ENCODE measurements at places on chromosomes 5 and 9.

GRCh38 chr5:36820900-36821299 lies 55.7 kb upstream of the NIPBL start:
- no peak for DNase-seq

GRCh38 chr9:75974016-75974766 lies 83.7 kb downstream of the PCSK5 start:
- no peak for DNase-seq

DNA sequence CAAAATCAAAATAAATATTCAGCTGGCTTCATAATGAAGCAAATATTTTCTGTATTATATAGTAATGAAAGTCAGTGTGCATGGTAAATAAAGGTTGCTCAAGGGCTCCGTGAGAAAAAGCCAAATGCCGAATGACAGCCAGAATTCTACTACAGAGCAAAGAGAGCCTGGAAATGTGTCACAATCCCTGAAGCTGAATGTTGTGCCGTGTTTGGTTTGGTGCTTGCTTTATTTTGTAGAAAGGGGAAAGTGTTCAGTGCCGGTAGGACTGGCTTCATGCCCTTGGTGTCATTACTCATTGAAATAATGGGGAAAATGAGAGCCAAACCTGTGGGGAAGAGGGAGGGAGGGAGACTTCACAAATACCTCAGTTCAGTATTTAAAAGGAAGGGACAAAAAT lies 26.8 kb upstream of the ADAMTSL1 start:
- no peak for DNase-seq

DNA sequence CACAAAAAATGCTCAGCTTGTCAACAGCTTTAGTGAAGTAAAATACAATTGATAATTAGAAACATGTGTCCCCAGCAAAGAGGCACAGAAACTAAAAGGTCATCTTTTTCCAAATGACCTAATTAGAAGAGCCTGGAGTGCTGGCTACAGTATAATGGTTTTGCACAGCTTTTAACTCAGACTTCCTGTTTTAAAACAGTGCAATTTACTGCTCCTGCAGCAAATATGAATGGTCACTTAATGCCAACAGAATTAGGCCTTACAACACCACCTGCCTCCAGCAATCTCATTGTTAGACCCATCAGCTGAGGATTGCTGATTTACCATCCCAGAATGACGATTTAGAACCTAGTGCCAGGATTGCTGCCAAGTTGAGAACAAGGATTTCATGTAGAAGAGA lies 239.3 kb downstream of the CETN3 start:
- DNase-seq = no peak

GRCh38 chr5:140260089-140260656 lies 42.7 kb downstream of the PFDN1 start:
- DNase-seq = no peak

- no peak for DNase-seq
Measured at GRCh38 chr5:158951436-158952247, 148.1 kb downstream of the EBF1 start.

GRCh38 chr5:172872997-172873491 lies 39.0 kb downstream of the ERGIC1 start:
- DNase-seq = no peak

DNA sequence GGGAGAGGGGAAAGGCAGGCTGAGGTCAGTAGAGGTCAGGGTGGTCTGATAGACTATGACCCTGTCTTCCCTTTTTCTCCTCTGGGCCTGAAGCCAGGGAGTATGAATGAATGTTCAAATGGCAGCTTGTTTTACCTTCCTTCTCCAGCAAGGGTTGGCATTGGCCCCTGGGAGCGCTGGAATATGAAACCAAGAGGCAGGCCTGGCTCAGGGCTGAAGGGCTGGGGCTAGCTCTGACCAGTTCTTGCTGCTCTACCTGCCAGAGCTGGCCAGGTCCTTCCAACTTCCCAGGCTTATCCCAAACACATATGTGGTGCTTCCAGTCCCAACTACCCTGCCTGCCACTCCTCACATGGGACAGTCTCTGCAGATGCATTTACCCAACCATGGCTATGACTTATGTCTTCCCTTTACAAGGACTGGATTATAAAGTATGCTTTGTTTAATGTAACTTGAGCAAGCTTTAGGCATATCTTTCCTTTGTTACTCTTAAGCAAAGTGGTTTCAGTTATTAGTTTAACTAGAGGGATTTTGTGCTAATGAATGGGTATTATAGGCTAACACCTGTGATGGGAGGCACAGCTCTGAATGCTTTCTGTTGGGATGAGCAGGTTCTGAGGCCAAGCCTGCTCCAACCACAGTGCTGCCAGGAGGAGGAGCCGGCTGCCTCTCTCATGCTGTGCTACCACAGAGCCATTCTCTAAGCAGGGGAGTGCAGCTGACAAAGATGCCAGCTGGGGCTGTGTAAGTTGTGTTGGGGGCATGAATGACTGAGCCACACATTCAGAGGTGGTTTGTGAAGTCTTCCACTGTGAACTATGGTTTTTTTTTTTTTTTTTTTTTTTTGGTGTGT lies 6.1 kb downstream of the CCNI2 start:
- no peak for DNase-seq

- no peak for DNase-seq
Measured at GRCh38 chr5:76692651-76693050, 23.3 kb upstream of the F2R start.

GRCh38 chr5:10642367-10642766 lies 78.5 kb downstream of the ANKRD33B start:
- no peak for DNase-seq

GRCh38 chr5:109410389-109411148 lies 795 bp upstream of the PJA2 start:
- DNase-seq = no peak

DNA sequence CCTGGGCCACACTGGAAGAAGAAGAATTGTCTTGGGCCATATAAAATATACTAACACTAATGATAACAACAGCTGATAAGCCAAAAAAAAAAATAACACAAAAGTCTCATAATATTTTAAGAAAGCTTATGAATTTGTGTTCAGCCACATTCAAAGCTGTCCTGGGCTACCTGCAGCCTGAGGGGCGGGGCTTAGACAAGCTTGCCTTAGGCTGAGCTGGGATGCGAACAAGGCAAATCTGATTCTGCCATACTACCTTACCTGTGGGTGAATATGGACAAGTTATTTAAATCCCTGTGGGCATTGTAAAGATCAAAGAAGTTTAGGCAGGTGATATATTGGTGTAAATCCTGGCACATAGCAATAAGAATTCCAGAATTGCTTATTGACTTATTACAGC lies 212.3 kb upstream of the ATP10B start:
- no peak for DNase-seq

GRCh38 chr5:83353231-83353630 lies 118.3 kb upstream of the VCAN start:
- DNase-seq = no peak

GRCh38 chr9:97943308-97943855 lies 5.4 kb upstream of the HEMGN start:
- DNase-seq = no peak

DNA sequence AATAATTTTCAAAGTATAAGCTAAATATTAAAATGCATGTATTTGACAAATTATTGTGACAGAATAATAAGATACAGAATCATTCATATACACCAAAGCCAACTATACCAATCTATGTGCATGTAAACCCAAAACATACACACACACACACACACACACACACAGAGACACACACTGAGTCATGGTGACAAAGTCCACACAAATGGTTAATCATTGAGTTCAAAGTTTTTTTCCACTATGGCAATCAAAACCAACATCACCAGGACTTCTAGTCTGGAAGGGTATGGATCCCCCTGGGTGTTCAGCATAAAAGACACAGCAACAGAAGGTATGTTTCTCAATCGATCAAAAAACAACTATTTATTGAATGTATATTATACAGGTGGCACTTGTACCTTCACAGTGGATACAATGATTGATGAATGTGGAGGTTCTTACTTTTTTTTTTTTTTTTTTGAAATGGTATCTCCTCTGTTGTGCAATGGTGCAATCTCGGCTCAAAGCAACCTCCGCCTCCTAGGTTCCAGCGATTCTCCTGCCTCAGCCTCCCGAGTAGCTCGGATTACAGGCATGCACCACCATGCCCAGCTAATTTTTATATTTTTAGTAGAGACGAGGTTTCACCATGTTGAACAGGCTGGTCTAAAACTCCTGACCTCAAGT lies 137.0 kb downstream of the PDE4D start:
- DNase-seq = no peak

- no peak for DNase-seq
Measured at GRCh38 chr5:90182726-90183125, 226.8 kb downstream of the CETN3 start.

- DNase-seq = no peak
Measured at GRCh38 chr9:27888661-27889295, 315.5 kb upstream of the C9orf72 start.

- DNase-seq = no peak
Measured at GRCh38 chr9:129557192-129558036, 63.5 kb downstream of the C9orf50 start.

GRCh38 chr5:132371603-132371994 lies 2.1 kb downstream of the SLC22A5 start:
- no peak for DNase-seq

DNA sequence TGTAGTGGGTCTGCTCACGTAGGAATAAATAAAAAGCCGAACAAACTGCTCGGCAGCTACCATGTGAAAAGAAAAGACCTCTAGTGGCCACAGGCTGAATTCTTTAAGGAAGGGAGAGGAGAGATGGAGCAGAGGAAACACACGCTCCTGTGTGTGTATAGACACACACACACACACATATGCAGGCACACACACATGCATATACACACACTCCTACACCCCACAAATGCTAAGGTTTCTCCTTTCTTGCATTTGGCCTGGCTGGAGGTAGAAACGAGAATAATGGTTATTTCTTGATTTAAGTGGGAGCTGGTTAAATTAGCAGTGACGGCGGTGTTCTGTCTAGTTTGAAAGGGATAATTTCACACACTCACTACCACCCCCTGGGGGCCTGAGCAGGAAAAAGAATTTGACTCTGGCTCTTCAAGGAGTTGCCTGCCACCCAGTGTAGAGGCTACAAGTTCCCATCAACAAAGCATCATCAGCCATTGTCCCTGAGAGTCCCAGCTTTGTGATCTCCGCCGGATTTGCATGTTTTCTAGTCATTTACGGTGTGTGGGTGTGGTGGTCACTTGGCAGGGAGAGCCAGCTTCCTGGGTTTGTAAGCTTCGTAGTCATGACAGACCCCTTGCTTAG lies at the start of gene INSYN2B:
TSS of gene INSYN2B (minus strand) at position 78 of the 636 bp plus-strand sequence. CDS start 96,597 bp downstream, outside the sequence.
- DNase-seq = peak; percentile 63

GRCh38 chr5:90446961-90447360 lies 27.6 kb downstream of the MBLAC2 start:
- peak; percentile 12 for DNase-seq

DNA sequence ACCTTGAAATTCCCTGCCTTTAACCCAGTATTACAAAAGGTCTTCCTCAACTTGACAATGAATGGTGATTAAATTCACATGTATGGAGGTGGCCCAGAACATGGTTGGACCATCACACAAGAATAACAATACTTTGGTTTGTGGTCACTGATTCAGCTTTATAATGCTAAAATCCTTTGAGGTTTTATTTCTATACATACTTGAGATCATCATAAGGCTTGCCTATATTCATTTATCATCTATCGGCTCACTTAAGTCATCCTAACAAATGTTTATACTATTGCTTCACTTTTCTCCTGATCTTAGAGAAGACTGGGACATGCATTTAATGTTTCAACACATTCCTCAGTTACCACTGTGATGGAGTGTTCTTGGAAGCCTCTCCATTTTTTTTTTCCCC lies 191.3 kb downstream of the DMAC1 start:
- DNase-seq = no peak

- DNase-seq = no peak
Measured at GRCh38 chr5:122639033-122639432, 135.8 kb upstream of the SNX2 start.

DNA sequence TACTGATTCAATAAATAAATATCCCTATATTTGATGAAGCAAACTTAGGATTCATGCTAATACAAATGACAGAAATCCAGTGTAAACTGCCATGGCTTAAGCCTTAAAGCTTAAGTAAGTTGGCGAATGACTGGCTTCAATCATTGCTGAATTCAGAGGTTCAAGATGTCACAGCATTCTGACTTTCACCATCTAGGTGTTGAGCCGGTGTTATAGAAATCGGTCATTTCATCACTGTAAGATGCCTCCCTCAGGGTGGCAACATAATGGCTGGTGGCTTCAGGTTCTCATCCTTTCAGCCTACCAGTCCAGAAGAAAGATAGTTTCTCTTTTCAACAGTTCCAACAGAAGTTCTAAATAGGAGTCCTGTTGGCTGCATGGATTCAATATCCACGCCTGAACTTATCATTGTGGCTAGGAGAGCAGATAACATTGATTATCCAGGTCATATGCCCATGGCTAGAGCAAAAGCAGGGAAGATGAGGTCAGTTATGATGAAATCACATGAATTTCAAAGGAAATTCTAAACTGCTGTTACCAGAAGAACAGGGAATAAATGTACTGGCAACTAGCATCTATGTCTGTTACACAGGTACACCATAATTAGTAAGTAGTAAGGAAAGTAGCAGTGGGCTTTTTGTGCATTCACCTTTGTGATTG lies 364.3 kb downstream of the ARRDC3 start:
- no peak for DNase-seq

DNA sequence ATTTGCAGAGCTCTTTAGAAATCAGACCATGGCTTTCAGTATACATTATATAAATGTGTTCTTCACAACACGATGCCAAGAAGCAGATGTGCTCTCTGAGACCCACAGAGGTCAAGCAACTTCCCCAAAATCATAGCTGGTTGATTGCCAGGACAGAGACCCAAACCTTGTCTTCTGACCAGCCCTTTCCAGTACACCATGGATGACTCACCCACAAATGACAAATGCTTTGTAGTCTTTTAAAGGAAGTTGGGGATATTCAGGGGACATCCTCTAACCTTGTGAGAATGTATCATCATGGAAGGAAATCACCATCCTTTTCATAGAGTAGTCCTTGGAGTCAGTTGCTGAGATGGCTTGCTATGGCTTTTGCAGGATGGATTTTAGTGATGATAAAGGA lies 30.1 kb downstream of the ZNF462 start:
- no peak for DNase-seq

DNA sequence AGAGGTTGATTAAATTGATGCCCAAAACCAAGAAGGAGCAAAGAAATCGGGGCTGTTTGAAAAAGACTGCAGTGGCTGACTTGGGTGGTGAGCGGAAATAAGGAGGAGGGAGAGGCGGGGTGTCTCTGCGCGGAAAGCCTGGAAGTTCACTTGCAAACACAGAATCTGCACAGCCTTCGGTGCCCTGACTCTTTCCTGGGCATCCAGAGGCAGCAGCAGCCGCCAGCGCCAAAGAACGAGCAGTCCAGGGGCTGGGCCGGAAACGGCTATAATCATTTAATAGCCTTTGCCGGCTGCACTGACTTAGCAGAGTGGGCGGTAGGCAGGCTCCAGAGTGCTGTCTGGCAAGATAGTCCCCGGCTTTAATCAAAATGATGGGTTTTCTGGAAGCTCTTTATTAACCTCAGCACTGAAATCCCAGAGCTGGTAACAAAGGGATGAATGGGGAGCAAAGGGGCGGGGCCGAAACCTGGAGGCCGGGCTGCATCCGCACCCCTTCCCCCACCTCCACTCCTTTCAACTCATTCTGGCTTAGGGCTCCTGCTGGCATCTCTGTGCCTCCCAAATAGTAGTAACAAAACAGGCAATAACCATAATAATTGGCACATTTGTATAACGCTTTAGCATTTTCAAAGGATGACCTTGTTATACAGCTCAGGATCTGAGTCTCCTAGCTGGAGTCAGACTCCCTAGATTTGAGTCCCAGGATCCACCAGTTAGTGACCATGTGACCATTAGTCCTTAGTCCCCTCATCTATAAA lies 35.7 kb downstream of the PCDHAC2 start:
- DNase-seq = no peak

Data from BJ (cell line).